GM12892 (cell line): ENCODE measurements at places on chromosomes 16 and 17.

GRCh38 chr16:15873737-15874136, 14.7 kb downstream of the CEP20 start:
- DNase-seq: no peak

DNA sequence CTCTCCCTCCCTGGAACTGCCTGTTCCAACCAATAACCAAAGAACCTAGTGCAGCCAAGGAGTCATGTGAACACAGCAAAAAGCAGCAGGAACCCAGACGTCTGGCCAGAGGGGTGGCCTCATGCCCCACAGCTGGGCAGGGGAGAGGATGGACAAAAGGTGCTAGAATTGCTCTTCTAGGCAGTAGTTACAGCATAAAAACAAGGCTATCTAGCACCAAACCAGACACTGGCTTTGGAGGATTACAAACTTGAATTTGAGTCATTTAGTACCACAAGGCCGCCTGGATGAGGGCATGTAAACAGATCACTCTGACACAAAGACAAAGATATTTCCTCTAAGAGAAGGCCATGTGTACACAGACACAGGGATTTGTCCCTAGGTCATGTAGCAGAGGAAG, 423.3 kb upstream of the MAF start:
- DNase-seq: no peak

DNA sequence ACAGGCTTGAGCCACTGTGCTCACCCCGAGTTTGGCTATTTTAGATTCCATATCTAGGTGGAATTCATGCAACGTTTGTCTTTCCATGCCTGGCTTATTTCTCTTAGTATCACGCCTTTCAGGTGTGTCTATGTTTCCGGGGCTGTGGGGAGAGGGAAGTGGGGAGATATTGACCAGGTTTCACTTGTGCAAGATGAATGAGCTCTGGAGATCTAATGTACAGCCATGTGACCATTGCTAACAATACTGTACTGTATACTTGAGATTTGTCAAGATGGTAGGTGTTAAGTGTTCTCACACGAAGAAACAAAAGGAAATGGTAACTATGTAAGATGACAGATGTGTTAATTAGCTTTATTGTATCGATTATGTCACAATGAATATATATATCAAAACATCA, 199.6 kb downstream of the SHISA9 start:
- DNase-seq: no peak

DNA sequence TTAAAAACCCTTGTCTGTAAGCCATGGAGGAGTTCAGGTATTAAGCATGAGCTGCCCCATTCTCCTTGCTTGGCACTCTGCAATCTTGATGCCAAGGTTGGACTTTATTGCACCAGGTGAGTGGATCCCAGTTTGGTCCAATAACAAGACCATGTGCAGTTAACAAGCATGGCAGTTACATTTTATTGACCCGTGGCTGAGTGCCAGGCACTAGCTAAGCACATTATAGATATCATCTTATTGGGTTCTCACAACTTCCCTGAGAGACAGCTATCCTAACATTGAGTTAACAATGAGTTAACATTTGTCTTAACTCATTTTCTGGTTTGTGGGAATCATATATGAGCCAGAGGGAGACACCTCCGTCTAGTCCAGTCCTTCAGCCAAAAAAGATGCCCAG, 21.8 kb downstream of the LYRM9 start:
- no peak for DNase-seq

- no peak for DNase-seq
Observed at GRCh38 chr17:43579566-43580140, 33.5 kb upstream of the ETV4 start.

GRCh38 chr17:37662353-37662752, 19.1 kb upstream of the DDX52 start:
- DNase-seq: no peak

- no peak for DNase-seq
Observed at GRCh38 chr17:57309479-57309878, 53.2 kb downstream of the MSI2 start.

- DNase-seq: no peak
Observed at GRCh38 chr16:84079664-84080063, 37.1 kb upstream of the SLC38A8 start.
